ENCODE measurements at places on chromosomes 16 and 17.

- DNase-seq: peak; percentile 67
Measured at GRCh38 chr16:84819644-84820304, at the start of gene CRISPLD2. CRISPLD2 (plus strand) TSS chr16:84819985; CDS start chr16:84838496, 18,511 bp downstream.

- no peak for DNase-seq
Measured at GRCh38 chr17:34423978-34424813, 61.2 kb upstream of the CCL1 start.

DNA sequence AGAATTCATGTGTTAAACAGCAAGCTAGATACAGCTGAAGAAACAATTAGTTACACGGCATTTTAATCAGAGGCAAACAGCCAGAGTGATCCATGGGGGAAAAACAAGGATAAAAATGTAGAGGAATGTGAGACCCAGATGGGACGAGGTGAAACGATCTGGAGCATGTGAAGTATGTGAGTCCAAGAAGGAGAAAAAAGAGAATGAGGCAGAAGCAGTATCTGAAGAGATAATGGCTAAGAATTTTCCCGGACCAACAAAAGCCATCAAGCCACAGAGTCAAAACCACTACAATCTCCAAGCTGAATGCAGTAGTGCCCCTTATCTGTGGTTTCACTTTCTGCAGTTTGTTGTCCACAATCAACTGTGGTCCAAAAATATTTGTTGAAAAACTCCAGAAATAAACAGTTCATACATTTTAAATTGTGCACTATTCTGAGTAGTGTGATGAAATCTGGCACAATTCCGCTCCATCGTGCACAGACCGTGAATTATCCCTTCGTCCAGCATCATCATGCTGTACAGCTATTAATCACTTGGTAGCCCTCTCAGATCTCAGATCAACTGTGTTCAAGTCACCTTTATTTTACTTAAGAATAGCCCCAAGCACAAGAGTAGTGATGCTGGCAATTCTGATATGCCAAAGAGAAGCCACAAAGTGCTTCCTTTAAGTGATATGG is 18.8 kb downstream of the MYH10 start:
- DNase-seq: no peak

GRCh38 chr17:65850486-65850885 is 289.0 kb upstream of the AXIN2 start:
- DNase-seq: no peak

DNA sequence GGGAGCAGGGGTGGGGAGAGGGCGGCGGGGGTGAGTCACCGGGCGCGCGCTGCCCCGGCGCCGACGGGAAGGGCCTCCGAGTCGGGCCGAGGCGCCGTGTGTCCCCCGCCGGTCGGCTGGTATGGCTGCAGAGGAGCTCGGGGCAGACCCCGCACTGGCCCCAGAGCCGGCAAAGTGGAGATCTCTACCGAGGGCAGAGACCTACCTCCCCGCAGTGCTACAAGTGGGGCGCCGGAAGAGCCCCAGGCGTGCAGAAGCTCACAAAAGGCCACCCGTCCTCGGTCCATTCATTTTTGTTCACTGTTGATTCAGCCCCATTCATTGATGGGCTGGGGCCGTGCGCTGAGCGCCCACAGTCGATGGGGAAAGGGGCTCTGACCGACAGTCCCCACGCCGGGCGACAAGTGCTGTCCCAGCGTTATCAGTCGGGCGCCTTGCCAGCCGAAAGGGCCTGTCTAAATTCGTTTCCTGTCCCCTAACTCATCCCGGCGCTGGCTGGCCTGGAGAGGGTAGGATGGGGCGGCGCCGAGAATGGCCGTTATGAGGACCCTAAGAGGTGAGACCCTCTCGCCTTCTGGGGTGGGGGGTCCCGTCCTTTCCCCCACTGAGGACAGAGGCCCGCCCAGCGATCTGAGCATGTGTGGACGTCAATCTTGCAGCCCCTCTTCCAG is 709 bp upstream of the ENO3 start:
- DNase-seq: no peak

GRCh38 chr17:1653735-1654134 is 4.1 kb upstream of the RILP start:
- no peak for DNase-seq

- DNase-seq: no peak
Measured at GRCh38 chr16:16045879-16046278, 96.5 kb downstream of the ABCC1 start.

- no peak for DNase-seq
Measured at GRCh38 chr16:57071831-57072582, 20.4 kb upstream of the CPNE2 start.

GRCh38 chr16:22325598-22326368 is 28.6 kb downstream of the POLR3E start:
- no peak for DNase-seq

DNA sequence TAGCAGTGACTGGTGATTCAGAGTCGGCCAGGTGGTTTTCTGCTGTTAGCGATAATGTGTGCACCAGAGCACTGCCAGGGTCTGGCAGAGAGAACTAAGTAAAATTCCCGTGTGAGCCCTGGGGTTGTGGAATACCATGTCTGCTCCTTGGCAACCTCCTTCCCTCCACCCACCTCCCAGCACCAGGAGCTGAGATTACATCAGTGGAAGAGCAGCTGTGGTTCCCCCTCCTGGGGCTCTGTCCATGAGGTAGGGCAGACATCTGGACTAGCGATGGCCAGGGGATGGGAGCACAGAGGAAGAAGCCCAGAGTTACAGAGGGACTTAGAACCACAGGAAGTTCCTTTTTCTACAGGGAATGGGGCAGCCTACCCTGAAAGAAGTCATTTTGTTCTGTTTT is 15.8 kb downstream of the CLEC10A start:
- DNase-seq: no peak

DNA sequence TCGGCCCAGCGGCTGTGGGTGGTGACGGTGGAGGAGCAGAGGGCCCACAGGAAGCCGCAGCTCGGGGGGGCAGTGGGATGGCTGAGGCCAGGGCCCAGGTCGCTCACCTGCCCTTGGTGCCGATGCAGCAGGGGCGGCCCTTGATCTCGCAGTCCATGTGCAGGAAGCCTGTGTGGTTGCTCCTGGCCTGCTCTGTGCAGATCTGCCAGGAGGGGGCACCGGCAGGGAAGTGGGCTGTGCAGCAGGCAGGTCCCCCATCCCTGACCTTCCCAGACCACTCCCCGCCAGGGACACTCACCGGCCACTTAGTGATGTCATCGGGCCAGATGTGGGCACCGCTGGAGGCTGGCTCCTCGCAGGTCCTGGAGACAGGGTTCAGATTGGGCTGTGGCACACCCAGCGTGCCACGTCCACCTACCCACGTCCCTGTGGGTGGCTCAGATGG is 6.2 kb downstream of the AANAT start:
- DNase-seq: no peak

DNA sequence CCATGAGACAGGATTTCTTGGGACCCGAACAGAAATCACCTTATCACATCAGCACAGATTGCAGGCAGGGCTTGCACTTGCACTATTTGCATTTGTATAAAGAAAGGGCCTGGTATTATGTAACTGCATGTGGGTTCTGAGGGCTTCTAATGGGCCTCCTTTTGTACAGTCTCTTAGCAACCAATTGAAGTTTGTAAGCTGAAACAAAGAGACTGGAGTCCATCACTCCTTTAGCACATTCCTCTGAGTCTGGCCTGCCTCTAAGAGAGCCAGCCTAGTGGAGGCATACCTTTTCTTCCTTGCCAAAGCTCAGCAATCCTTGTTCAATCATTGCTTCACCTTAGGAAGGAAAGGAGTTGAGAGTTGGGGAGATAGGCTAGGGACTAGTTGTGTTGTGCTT is 387.1 kb downstream of the XYLT1 start:
- DNase-seq: no peak

- no peak for DNase-seq
Measured at GRCh38 chr16:58537124-58537906, 22.0 kb downstream of the SETD6 start.

DNA sequence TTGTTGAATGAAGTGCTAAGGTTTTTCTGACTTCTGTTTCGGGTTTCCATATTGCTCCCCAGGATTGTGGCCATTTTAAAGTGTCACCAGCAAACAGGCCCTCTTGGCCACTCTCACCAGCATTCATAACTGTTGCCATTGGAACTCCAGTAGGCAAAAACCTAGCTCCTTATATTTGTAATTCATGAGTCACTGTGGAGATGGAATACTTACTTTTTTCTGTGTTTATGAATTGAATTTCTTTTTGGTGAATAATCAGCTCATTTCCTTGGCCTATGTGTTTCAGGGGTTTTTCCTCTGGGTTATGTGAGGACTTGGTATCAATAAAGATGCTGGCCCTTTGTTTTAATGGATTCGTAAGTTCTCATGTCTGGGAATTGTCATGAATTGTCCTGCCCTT is 255.1 kb downstream of the SNX29 start:
- DNase-seq: no peak

DNA sequence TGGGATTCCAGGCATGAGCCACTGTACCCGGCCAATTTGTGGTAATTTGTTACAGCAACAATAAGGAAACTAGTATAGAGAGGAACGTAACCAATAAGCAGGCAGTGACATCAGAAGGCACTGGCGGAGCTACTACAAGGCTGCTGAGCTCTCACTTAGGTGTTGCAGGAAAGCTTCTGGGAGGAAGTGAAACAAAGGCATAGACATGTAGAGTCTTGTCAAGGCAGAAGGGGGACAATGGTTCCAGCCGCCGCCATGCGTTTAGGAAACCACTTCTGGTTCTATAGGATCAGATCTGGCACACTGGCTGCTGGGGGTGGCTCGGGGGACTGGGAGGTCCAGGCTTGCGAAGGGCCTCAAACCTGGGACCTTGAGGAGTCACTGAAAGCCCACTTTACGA is 9.4 kb upstream of the CPSF4L start:
- no peak for DNase-seq

- no peak for DNase-seq
Measured at GRCh38 chr17:79826204-79826680, 13.0 kb downstream of the CBX4 start.

GRCh38 chr17:37430051-37430627 is 23.5 kb downstream of the TADA2A start:
- DNase-seq: no peak

DNA sequence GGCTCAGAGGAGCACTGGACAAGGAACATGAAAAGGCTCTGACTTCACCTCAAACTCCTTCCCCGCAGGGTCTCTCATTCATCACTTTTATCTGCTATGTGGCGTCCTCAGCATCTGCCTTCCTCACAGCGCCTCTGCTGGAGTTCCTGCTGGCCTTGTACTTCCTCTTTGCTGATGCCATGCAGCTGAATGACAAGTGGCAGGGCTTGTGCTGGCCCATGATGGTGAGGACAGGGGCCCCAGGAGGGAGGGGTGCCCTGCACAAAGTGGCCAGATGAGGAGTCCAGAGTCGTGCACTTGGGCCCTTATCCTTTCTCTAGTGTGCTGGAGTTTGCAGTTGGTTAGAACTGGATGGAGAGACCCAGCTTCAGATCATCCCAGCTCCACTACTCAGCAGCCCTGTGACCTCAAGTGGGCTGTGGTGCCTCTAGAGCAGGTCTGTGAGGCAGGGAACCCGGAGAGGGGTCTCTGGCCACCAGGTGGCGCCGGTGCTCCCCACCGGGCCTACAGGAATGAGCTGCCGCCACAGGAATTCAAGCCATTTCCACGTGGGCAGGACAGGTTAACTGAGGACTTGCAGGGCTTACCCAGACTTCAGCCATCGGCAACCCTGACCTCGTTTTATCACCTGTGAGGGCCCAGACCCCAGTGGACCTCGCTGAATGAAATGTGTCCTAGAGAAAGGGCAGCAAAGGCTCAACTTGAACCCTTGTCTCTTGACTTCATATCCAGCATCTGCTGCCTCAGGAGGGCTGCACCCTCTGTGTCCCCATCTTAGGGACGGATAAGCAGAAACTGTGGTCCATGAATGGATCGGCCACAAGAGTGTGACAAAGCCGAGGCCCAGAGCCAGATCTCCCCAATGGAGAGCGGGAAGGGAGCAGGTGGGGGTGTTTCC is 4.0 kb downstream of the CMTM3 start:
- DNase-seq: peak; percentile 59

DNA sequence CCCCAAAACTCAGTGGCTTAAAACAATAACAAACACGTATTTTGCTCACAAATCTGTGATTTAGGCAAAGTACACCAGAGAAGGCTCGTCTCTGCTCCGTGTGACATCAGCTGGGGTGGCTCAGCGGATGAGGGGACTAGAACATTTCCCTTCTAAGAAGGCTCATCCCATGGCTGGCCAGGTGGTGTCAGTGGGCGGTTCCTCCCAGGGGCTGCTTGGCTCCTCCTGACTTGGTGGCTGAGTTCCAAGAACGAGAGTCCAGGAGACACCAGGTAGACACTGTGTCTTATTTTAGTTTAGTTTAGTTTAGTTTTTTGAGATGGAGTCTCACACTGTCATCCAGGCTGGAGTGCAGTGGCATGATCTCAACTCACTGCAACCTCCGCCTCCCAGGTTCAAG is 5.6 kb upstream of the CHMP6 start:
- DNase-seq: no peak

GRCh38 chr17:36879624-36880131 is 57.6 kb upstream of the LHX1 start:
- no peak for DNase-seq

- DNase-seq: no peak
Measured at GRCh38 chr17:79146562-79146961, 71.9 kb downstream of the ENGASE start.

DNA sequence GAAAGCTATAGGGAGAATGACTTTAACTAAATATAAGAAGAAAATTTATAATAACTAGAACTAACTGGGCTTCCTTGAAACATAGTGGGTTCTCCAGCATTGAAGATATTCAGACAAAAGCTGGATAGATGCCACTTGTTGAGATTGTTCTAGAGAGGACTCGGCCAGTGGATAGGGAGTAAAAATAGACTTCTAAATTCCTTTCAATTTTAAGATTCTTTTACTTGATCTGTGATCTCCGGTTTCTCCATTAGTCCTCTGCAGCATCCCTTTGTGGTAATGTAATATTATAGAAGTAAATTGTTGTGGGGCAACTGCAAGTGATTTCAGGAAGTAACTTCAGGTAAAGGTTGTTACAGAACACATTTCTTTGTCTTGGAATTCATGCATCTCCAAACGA is 10.3 kb upstream of the RARA start:
- no peak for DNase-seq

- DNase-seq: no peak
Measured at GRCh38 chr17:14489986-14490385, 189.1 kb downstream of the HS3ST3B1 start.

DNA sequence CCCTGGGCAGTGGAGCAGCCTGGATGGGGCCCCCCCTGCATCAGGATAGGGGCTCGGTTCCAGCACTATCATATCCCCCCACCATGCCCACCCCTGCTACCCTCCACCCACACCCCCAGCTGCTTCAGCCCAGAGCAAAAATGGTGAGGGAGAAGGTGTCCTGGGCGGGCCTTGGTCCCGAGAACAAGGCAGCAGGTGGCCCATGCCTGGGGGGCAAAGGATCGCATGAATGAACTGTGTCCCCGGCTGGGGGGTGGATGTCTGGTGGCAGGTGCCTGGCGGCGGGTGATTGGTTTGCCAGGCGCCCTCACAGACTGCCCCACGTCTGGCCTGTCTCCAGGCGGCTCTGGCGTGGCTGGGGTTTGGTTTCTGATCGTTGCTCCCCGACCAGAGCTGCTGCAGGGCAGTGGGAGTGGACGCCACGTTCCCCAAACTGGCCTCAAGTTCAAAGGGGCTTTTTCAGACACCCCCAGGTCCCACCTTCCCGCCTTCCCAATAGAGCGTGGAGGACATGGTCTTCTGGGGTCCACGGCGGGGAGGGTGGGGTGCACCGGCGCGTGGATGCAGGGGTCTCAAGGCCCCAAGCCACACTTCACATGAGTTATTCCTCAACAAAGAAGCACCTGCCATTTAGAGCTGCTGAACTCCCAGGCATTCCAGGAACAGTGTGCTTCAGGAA is 12.6 kb downstream of the UTS2R start:
- no peak for DNase-seq

Data from stimulated activated CD8-positive, alpha-beta memory T cell treated with anti-CD3 and anti-CD28 coated beads, Interleukin-15, amount 100 ng/mL, for 4 hours (primary cell).